ENCODE measurements at places on chromosomes 5 and 9.

GRCh38 chr9:101849102-101849707 lies 110.8 kb upstream of the GRIN3A start:
- DNase-seq: no peak

- no peak for DNase-seq
Measured at GRCh38 chr9:93093127-93093876, 2.7 kb upstream of the CARD19 start.

- no peak for DNase-seq
Measured at GRCh38 chr5:143887903-143888665, 76.1 kb downstream of the HMHB1 start.

DNA sequence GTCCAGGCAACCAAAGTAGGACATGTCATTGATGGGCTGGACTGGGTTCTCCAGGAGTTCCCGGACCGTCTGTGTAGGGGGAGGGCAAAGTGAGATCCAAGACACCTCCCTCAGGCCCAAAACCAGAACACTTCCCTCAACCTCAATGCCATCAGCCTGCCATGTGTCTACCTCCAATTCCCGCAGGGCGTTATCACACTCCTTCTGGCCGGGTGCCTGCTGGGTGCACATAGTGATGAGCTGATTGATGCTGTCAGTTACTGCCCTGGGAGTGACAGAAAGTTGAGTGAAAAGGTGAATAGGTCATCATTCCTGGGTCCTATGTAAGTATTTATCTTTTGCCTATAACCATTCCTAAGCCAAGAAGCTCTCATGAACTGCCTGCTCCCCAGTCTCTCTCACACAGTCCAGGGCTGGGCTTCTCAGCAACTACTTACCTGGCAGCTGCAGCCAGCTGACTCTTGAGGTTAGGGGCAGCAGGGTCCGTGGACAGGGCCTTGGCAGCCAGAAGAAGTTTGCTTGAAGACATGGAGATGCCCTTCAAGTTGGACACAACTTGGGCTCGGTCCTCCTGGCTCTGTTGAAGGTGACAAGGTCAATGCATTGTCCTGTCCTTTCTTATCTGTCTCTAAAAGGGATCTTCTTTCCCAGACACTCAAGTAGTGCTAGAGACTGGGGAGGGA lies 21.0 kb downstream of the TLN1 start:
- DNase-seq: no peak

- DNase-seq: no peak
Measured at GRCh38 chr9:131190191-131190590, 64.8 kb downstream of the NUP214 start.

DNA sequence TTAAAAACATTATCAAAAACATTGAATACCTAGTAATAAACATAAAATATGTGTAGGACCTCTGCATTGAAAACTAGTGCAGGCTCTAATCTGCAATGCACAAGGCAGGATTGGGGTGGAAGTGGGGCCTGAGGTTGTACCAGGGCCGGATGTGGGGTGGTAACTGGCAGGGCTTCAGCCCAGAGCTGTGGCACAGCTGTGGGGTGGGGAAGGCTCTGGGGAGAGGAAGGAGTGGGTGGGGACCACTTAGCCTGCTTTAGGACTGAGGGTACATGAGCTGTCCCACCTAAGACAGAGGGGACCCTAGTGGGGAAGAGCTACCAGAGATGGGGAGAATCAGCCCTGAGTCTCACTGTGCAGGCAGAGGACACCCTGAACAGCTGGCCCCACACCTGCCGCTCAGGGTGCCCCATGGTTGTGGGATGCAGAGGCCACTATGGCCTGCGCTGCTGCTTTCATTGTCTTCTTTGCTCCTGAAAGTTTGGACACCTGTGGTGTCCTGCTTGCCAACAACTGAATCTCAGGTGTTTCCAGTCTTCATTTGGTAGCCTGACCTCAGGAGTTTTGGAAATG lies 311.4 kb downstream of the TLE4 start:
- DNase-seq: no peak

Data from dorsolateral prefrontal cortex (tissue), 122 donors.